Occipital lobe (tissue), 3 donors: ENCODE measurements at places on chromosomes 11 and 22.

- DNase-seq = no peak
Observed at GRCh38 chr11:114466742-114467141, 27.5 kb downstream of the REXO2 start.

DNA sequence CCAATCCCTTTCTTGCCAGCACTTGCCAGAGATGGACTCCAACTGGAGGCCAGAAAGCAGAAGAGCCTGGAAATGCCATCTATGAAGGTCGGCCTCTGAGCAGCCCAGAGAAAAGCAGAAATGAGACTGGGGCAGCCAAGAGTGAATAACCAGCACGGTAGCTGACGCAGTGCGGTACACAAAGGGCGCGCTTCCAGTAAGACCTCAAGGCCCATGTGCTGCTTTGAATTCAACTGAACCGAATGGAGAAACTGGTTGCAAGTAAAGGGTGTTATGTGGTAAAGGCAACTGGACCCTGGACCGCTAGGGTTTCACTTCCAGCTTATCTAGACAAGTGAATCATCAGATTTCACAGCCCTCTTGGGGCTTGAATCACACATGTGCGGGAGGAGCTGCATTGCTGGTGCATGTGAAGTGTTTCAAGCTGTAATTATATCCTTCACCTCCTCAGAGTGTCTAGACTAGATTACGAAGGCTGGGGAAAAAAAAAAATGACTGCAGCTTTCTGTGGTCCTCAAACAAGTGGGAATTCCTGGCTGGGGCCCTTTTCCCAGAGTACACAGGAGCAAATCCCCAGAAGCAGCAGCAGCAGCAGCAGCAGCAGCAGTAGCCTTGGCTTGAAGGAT lies 128.9 kb downstream of the CCDC34 start:
- no peak for DNase-seq

DNA sequence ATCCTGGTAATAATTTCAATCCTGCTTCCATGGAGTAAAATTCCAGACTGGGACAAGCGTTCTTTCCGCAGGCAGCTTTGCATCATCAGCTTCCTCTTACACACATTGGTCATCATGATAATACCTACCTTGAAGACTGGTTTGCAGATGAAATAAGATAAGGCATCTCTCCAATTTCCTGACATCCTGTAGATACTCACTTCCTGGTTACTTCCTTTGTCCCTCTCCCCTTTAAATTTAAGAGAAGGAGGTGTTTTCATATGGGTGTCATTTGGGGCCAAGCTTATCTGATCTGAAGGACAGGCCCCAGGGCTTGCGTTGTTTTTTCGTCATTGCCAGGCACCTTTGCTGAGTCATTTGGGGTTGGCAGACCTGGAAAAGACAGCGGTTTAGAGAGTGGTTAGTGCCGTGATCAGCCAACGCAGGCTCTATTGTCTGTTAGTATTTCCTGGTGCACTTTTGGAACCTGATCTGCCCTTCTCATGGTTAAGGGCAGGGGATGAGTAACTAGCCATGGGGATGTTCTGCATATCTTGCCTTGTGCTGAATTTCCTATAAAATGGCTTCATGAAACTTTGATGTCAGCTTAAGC lies 24.1 kb downstream of the GRAMD1B start:
- no peak for DNase-seq

- no peak for DNase-seq
Observed at GRCh38 chr22:38762551-38762983, 6.8 kb upstream of the SUN2 start.

- no peak for DNase-seq
Observed at GRCh38 chr11:61378713-61379313, 13.6 kb upstream of the TMEM216 start.

DNA sequence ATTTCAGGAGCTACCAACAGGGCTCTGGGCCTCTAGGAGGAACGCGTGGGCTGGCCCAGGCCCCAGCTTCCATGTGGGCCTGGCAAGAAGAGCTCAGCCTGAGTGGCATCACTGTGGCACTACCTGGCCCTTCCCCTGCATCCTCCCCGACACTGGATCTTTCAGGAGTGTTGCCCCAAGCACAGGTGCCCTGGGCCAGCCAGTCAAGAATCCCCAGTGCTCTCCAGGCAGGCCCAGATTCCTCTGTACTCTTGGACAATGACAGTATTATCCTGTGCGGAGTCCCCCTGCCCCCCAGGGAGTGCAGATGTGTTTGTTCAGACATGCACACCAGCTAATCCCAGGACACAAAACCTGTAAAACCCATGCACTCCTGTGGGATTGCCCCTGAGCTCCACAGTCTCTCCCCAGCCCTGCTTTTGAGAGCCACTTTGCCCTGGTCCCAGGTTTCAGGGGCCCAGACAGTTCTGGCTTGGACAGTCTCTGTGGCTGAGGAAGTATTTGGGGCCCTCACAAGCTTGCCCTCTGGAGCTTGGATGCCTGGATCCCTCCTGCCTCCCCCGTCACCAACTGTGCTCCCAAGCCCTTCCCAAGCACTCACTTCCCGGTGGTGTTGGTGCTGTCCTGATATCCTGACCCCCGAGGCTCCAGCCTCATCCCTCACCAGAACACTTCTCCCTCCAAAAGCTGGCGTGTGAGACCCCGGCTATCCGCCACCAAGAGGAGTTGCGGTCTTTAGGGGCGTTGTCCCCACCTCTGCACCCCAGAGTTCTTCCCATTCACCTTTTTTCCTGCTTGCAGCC lies 39.9 kb downstream of the KCNC1 start:
- no peak for DNase-seq

DNA sequence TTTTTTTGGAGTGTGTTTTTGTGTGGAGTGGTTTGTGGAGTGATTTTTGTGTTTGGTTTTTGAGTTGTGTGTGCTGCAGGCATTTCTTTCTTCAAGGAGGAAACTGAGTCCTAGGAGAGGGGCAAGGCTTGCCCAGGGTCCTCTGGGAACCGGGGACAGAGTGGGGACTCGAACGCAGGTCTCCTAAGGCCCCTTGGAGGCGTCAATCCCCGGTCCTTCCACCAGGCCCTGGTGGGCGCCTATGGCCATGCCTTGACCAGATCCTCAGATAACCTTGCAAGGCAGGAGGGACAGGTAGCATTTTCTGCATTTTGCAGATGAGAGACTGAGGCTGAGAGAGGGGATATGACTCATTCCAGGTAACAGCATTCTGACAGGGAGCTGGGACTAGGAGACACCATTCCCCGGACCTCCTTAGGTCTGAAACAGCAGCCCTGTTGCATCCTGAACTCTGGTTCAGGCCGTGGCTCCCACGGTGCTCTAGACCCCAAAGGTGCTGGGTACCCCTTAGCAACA lies 39.1 kb downstream of the MYO7A start:
- no peak for DNase-seq

DNA sequence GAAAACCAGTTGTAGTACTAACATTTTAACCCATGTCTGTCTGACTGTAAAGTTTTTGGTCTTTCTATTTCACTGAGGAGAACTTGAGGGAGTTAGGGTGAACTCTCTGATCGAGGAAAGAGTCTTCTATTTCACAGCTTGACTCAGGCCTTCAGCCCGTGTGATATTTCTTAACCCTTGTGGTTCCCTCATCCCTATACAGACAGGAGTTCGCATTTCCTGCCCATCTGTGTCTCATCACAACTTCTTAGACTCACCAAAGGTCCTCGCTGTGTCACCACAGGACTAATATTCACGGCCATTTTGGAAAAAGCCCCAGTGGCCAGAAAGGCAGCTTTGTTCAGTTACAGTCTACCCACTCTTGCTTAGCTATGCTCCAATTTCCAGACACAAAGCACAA lies 172.8 kb downstream of the FAM181B start:
- DNase-seq = no peak

- no peak for DNase-seq
Observed at GRCh38 chr11:65189191-65189590, 7.5 kb downstream of the CAPN1 start.

GRCh38 chr11:32817852-32818183 lies 11.9 kb upstream of the PRRG4 start:
- no peak for DNase-seq

- DNase-seq = no peak
Observed at GRCh38 chr11:18191376-18191775, 18.7 kb downstream of the MRGPRX4 start.

DNA sequence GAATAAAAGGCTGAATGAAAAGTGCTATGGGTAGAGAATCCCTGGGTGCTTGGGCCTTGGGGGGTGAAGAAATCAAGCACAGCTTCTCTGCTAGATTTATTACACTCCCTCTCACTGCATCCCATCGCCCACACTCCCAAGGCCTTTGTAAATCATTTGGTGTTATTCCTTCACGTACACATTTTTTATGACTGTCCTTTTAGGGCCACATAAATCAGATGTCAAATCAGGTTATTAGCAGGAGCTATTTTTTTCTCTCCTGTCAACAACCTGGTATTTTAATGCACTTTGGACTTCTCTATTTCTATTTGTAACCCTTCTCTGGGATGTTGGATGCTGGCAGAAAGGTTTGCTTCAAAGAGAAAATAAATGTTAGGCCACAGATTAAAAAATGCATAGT lies 408.8 kb downstream of the INSC start:
- no peak for DNase-seq
